Cerebellar nuclear complex (tissue), 1 donor: ENCODE measurements at places on chromosomes 7 and 10.

DNA sequence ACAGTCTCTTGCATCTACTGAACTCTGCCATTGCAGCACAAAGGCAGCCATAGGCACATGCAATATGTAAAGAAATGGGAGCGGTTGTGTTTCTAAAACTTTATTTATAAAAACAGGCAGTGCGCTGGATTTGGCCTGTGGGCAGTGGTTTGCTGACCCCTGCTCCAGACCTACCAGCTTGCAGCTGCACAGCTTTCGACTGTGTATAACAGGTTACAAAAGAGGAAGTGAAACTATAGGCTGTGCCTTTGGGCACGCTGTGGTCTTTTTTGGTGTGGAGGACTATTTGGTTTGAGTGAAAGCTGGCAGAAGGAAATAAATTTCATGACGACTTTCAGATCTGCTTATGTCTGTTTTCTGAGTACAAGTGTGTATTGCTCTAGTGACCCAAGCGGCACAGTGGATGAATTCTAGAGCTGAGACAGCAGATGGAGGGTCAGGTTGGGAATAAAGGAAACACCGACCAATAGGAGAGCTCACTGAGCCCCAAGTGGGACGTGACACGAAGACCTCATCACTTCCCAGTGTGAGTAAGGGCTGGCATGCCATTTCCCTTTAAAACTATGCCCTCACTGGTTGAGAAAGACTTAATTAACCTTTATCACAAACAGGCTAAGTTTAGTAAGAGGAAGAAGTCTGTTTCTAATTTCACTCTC lies 152.7 kb downstream of the ANK3 start:
- no peak for DNase-seq

DNA sequence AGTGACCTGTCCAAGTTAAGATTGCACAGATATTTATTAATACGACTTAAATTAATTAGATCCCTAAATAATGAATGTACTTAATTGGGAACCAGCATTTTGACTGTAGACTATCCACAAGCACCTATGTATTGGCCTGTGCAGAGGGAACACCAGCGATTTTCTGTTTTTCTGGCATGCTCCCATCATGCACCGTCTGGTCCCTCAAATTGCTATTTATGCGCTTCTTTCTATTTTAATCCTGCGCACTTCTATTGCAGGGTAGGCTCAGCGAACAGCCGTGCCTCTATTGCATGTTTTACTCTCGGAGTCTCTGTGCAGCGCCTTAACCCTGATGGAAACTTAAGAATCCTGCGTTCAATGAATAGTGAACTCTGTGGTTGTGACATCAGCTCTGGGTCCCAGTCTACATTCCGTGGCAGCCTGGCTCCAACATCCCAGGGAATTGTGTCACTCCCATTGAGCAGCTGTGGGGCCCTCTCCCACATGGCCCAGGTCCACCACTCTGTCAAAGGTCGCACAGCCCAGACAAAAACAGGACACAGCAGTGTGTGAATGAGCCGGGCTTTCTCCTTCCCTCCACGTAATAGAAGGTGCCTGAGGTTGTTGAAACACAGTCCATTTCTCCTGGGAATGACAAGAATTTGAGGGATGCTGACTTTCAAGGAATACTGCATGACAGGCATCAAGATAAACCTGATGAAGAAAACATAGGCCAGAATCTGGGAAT lies 239.7 kb upstream of the KLF6 start:
- no peak for DNase-seq

DNA sequence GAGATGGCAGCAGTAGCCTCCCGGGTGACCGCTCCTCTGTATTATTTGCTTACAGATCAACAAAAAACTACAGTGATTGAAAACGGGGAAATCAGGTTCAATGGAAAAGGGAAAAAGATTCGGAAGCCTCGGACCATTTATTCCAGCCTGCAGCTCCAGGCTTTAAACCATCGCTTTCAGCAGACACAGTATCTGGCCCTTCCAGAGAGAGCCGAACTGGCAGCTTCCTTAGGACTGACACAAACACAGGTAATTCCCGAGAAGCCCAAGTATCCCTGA lies 2.2 kb downstream of the DLX6 start:
- no peak for DNase-seq

- no peak for DNase-seq
Observed at GRCh38 chr7:42746214-42746613, 165.7 kb downstream of the C7orf25 start.

DNA sequence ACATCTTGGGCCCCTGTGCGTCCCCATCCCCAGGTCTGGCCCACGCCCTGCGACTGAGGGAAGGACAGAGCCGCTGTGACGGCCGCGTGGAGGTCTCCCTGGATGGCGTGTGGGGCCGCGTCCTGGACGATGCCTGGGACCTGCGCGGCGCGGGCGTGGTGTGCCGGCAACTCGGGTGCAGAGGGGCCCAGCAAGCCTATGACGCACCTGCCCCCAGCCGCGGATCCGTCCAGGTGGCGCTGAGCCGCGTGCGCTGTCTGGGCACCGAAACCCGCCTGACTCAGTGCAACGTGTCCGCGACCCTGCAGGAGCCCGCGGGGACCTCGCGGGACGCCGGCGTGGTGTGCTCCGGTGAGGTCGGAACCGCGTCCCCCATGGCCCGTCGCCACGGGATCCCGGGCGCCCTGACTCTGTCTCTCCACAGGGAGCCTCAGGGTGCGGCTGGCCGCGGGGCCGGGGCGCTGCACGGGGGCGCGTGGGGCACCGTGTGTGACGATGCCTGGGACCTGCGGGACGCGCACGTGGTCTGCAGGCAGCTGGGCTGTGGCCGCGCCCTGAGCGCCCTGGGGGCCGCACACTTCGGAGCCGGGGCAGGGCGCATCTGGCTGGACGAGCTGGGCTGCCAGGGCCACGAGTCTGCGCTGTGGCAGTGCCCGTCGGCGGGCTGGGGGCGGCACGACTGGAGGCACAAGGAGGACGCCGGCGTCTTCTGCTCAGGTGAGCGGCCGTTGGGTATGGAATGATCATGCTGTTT lies 5.9 kb downstream of the SCART1 start:
- no peak for DNase-seq

GRCh38 chr10:78543749-78544362 lies 510.2 kb downstream of the RPS24 start:
- DNase-seq, result no peak

DNA sequence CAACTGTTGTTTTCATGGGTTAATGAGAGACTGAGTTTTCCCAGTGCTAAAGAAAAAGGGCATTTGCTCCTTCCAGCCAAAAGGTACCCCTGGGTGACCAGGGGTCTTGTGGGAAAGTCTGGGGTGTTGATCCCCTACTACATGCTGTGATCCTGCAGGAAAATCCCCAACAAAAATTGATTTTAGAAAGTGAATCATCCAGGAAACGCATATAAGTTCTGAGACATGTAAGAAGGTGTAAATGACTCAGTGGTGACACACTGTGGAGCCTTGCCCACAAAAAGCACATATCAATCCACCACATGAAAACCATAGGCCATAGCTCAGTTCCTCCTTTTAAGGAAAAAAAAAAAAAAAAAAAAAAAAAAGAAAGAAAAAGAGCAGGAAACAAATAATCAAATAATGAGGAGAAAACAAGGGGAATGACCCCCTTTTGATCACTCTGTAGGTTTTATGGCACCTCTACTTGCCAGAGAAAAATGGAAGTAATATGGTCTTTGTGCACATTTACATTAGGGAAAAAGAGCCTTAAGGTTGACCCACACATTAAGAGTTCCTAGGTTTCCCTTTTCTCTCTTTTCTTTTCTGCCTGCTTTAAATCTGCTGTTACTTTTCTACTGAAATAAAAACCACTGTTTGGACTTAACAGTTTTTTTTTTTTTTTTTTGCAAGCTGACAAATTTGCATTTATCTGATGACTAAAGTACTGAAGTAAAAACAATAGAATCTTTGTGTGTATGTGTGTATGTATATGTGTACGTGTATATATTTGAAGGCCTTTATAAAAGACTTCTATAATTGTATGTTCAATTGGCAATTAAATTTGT lies 386.0 kb downstream of the KIF20B start:
- DNase-seq, result no peak

- DNase-seq, result no peak
Observed at GRCh38 chr7:128869138-128869943, 6.7 kb downstream of the ATP6V1F start.

DNA sequence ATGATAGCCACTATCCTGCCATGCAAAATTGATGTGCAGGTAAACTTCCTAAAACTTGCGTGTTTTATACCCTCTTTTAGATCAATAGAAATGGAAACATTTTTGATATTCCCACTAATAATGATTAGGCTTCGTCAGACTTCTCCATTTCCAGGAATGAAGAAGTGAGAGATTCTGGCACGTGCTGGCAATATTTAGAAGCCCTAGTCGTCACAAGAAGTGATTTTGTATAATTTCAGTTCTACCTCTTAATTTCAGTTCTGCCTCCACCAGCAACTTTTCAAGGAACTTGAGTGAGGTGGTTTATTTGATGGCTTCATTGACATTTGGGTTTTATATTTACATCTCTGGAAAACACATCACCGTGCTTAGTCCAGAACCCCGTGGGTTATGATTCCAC lies 61.9 kb downstream of the MRC1 start:
- no peak for DNase-seq

DNA sequence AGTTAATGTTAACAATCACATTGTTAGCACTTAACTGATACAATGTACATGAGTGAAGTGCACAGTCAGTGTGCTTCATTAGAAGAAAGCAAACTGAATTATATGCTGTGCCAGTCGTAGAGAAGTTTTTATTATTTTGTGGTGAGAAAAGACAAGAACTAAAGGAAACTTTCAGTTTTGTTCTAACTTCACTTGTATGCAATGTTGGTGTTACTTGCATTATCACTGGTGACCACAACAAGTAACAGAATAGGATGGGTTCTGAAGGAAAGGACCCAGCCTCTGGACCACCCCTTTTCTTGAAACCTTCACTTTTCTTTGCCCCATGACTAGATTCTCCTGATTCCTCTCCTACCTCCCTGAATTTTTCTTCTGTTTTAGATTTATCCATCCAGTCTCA lies 123.3 kb upstream of the GAD2 start:
- DNase-seq, result no peak

GRCh38 chr7:49112222-49112621 lies 187.9 kb downstream of the CDC14C start:
- DNase-seq, result no peak

- no peak for DNase-seq
Observed at GRCh38 chr10:98110356-98110755, 24.1 kb upstream of the R3HCC1L start.

GRCh38 chr7:27202018-27202861 lies 2.3 kb upstream of the HOXA13 start:
- no peak for DNase-seq

- no peak for DNase-seq
Observed at GRCh38 chr10:87721781-87722180, 62.1 kb downstream of the PAPSS2 start.

GRCh38 chr7:69895446-69895845 lies 297.2 kb downstream of the AUTS2 start:
- no peak for DNase-seq

GRCh38 chr7:155951554-155952158 lies 139.4 kb upstream of the SHH start:
- no peak for DNase-seq

DNA sequence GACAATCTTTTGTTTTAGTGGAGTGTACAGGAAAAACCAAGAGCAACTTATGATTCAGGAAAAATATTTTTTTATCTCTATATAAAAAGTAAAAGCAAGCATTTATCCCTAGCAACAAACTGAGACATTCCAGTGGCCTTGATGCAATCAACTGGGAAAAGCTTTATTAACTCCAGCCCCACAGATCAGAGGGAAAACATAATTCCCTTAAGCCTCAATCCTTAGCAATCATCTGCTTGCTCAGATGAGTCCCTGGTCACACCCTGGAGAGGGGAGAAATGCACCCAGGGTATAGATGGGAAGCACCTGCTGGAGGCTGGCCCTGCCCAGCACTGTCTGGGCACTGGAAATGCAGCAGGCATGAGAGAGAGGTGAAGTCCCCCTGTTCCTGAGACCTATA lies 636.6 kb downstream of the TNS3 start:
- no peak for DNase-seq

DNA sequence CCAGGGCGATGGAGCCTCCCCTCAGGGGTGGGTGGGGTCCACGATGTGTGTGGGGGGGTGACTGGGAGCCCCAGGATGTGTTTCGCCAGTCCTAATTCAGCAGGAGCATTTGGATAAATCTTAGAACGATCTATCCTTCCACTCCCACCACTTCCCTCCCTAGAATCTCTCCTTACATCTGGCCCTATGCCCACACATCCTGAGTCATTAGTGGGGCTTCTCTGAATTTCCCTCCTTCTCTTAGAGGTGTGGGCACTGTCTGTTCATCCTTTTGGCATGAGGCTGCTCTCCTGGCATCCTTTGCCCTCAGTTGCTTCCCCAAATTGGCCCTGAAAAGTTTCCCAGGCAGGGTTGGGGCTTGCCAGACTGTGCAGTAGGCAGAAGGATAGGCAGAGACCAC lies 1.6 kb downstream of the GHRHR start:
- DNase-seq, result no peak

DNA sequence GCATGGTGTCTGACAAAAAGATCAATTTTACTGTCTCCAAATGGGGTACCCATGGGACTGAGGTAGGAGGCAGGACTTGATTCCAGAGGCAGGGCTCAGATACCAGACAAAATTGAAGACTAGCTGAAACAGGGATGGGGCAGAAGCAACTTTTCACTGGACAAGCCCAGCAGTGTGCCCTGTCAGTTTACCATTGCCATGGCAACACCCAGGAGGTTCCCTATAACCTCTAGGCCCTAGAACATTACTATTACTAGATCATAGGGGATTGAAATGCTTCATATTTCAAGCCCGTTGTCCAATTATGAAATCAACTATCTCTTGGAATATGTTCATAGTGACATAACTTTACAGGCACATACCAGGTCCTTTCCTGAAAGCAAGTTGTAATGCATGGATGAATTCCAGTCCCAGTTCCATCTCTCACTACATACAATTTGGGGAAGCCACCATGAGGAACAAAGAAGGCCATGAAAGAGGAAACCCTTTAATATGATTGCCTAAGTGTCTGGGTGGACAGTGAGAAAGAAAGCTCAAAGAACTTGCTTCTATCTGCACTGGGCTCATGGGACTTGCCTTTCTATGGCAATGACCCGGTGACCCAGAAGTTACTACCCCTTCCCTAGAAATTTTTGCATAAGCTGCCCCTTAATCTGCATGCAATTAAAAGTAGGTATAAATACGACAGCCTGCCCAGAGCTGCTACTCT lies 557.9 kb downstream of the KCNMA1 start:
- no peak for DNase-seq

DNA sequence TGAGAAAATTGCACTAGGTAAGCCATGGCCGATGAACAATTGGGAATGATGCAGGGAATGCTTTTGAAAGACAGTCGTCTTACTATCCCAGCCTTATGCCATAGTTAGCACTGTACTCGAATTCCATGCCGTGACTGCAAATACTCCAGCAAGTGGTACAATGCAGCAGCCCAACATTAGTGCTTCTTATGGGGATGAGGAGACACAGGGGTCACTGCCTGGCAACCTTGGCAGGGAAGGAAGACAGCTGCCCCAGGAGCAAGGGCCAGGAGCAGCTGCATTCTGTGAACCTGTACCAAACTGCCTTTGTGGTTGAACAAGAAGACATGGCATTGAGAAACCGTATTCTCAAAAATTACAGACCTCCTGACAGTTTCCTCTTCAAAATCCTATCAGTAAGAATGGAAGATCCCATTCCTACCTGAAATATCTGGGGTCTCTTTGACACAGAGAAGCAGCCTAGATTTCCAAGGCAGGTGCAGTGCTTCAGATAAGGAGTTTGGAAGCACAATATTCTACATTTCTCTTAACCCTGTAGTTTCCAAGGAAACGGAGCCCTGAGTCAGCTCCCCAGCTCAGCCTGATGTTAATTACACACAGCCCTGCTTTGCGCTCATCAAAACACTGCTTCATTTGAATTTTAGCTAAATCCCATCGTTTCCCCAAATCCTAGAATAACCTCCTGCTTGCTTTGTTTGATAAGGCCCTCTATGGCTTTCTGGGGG lies 49.0 kb upstream of the FRMD4A start:
- no peak for DNase-seq

- no peak for DNase-seq
Observed at GRCh38 chr10:29780096-29780495, 145.3 kb upstream of the SVIL start.
